ENCODE measurements at places on chromosomes 6 and 20.

DNA sequence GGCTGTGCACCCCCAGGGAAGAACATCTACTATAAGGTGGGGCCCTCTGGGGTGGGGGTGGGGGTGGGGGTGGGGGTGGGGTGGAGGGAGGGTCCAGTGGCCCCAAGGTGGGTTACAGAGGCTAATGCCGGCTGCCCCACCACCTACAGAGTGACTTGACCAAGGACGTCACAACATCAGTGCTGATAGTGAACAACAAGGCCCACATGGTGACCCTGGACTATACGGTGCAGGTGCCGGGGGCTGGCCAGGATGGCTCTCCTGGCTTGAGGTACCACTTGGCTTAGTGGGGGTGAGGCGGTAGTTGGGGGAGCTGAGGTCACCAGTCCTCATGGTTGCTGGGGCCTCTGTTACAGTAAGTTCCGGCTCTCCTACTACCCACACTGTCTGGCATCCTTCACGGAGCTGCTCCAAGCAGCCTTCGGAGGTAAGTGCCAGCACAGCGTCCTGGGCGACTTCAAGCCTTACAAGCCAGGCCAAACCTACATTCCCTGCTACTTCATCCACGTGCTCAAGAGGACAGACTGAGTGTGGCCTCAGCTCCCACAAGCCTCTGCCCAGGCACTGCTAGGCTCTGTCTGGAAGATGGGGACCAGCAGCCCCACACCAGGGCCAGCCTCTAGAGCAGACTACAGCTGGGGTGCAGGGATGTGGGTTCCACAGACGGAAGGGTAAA lies 2.8 kb downstream of the GNMT start:
- DNase-seq, result no peak

DNA sequence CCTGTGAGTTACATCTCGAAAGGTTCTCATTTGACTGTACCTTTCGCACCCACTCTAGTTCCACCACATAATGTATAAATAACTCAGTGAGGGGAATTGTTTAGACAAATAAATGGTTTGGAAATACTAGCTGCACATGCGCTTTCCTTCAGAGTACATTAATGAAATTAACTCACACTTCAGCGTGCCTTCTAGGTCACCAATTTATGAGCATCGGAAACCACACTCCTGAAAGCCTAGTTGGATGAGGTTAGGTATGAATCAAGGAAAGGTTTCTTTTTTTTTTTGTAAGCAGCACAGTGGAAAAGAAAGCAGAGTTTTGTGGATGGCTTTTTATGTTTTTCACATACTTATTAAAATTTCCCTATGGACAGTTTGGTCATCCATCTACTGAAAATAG lies 247.8 kb upstream of the TCF21 start:
- DNase-seq, result no peak

- DNase-seq, result no peak
Observed at GRCh38 chr6:81861281-81861680, 108.8 kb upstream of the TENT5A start.

DNA sequence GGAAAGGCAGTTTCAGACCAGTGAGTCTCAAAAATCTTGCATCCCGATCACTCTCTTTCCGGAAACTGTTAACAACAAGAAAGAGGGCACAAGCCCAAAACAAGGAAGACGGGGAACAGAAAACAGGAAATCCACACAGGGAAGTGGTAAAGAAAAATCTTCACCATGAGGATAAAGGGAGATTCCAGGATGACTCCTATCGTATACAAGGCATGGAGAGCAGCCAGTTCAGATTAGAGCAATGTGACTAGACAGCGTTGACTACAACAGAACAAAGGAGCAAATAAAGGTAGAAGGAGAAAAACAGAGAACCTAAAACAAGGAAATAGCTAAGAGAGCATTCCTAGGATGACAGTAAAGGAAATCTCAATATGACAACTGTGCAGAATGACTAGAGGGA lies 26.5 kb downstream of the VNN1 start:
- no peak for DNase-seq

DNA sequence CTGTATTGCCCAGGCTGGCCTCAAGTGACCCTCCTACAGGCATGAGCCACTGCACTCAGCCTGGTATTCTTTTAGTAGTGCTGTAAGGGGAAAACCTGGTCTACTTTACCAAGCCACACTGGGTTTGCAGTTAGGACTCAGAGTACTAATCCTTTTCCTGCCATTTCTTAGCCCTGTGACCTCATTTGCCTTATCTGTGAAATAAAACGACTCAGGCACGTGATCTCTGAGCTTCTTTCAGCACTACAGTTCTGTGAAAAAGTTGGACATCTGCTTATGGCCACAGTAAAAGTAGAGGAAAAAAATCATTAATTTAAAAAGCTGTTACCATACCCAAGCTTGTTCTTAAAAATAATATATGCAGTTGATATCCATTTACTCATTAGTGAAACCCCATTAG lies 1007.5 kb downstream of the KIF16B start:
- no peak for DNase-seq

DNA sequence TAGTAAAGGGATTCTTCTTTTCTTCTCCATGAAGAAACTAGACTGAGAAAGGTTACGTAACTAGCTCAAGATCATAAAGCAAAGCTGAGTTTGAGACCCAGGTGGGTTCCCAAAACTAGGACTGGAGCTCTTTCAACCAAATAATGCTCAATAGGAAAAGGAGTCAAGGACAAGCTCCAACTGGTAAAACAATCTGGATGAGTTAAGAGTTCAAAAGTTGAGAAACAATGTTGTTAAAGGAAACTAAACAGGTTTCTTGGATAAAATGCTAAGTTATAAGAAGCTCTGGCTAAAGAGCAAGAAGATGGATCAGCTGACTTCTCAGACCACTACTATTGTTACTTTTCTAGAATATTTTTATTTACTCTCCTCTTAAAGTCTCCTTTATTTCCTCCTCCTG lies 137.3 kb downstream of the MMS22L start:
- DNase-seq, result no peak

DNA sequence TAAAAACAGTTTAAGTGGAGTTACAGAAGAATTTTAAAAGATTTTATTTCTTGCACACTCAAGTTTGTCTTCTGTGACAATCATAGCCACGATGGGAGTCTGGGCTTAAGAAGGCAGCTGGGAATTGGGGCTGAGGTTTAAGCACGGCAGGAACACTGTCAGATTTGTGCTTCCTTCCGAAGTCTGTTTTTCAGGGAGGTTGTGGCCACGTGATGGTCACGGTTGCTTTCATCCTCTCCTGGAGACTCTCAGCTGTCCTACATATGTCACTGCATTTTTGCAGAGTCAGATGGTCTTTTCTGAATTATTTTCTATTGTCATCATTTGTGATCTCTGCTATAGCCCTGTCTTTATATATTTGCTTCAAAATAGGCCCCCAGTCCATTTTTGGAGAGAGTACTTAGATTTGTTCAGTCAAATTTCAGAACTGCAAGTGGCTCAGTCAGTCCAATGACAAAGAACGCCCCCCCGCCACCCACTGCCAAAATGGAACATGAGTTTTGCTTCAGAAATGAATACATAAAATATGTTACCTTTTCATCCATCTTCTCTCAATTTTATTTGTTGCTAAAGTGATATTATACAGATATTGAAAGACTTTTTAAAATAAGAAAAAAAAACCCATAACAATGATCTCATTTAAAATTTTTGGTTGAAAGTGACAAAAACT lies 111.8 kb upstream of the ZFP64 start:
- no peak for DNase-seq

DNA sequence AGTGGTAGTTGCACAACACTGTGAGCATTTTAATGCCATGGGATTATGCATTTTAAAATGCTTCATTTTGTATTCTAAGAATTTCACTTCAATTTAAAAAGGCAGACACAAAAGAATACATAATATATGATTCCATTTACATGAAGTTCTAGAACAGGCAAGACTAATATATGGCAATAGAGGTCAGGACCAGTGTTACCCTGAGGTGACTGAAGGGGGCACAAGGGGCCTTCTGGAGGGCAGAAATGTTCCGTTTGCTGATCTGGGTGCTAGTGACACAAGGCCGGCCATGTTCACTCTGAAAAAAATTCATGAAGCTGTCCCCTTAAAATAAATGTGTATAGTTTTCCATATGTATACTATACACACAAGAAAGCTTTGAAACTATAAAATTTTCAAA lies 28.5 kb downstream of the TASP1 start:
- no peak for DNase-seq

DNA sequence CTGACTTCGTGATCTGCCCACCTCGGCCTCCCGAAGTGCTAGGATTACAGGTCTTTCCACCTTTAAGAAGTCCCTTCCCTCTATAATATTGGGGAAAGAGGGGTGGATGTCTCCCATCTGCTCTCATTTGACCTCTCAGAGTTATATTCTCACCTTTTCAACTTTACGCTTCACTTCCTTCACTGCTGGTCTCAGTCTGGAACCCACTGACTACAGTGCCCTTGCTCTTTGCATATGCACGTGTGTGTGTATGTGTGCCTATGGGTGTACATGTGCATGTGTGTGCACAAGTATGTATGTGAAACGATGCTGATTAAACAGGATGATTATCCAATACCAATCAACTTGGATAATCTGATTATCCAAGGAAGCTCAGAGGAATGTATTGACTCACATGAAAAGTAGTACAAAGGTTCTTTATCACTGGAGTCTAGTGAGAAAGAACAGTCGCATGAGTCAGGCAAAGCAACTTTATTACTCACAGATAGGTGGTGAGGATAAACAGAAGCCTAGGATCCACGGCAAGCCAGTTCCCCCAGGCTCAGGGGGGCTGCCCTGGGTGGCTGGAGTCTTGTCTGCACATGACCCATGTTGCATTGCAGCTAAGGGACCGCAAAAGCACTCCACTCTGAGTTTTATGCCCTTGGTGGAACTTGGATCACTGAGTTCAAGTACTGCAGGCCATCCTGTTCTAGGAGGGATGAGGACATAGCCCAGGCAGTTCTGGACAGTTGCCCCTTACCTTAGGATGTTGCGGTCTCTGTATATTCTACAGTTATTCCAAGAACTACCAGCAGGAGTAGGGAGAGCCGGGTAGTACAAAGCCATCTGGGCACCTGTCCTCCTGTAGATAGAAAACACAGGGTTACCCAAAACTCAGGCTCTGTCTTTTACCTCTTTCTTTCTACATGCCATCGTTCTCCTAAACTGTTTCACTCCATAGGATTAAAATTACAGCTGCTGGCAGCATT lies 50.9 kb downstream of the SNRNP48 start:
- DNase-seq, result no peak

DNA sequence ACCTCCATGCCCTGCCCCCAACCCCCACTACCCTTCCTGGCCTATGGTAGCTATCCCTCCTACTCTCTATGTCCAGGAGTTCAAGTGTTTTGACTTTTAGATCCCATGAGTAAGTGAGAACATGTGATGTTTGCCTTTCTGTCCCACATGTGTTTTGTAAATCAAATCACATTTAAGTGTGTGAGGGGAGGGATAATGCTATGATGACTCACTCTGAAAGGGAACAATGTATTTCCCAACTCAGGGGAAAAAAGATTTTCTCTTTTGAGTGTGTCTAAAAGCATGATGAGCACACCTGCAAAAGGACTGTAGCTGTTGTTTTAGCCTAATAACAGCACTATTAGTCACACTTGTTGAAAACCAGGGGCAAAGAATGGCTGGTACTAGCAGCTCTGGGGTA lies 193.7 kb downstream of the GJA10 start:
- DNase-seq, result no peak

- DNase-seq, result no peak
Observed at GRCh38 chr6:41970436-41970846, 28.8 kb upstream of the CCND3 start.

GRCh38 chr6:18047406-18047805 lies 60.0 kb upstream of the KIF13A start:
- DNase-seq, result no peak

GRCh38 chr6:24599179-24599578 lies 46.8 kb downstream of the KIAA0319 start:
- DNase-seq, result no peak

DNA sequence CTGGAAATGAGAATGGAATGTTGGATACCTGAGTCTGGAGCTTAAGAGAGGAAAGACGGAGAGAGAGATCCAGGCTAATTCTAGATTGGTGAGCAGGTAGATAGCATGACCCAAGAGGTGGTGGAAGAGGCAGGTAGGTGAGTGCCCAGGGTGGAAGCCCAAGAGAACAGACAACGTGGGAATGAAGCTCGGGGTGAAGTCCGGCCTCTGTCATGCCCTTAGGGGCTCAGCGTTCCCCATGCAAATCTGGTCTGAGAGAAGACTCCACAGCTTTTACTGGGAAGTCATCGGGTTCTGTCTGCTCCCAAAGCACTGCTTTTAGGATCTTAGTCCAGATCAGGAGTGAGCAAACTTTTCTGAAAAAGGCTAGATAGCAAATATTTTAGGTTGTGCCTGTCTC lies 3.6 kb downstream of the NELFCD start:
- no peak for DNase-seq

- no peak for DNase-seq
Observed at GRCh38 chr20:63956664-63957003, 418 bp upstream of the UCKL1 start.

GRCh38 chr6:98944598-98945081 lies 3.1 kb downstream of the FBXL4 start:
- no peak for DNase-seq

- peak; percentile 30 for DNase-seq
Observed at GRCh38 chr20:3000852-3001523, 42.4 kb upstream of the GNRH2 start.

DNA sequence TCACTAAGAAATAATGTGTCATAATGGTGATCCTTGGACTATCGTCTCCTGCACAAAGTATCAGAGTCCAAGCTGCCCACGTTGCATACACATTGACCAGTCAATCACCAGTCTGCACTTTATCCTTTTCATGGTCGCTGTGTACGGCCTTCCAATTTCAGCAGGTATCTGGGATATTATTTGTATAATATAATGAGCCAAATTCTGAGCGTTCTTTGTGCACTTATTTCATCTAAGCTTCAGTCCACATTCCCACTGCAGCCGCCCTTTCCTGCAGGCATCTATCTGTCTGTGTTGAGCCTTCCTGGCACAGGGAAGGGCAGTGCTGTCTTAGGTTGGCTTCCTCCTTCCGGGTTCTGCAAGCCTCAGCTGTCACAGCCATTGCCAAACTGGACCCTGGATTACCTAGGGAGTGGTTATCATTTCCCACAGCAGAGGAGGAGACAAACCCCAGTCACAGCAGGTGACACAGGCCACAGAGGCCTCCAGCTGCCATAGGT lies 174.3 kb downstream of the TTLL2 start:
- DNase-seq, result no peak

DNA sequence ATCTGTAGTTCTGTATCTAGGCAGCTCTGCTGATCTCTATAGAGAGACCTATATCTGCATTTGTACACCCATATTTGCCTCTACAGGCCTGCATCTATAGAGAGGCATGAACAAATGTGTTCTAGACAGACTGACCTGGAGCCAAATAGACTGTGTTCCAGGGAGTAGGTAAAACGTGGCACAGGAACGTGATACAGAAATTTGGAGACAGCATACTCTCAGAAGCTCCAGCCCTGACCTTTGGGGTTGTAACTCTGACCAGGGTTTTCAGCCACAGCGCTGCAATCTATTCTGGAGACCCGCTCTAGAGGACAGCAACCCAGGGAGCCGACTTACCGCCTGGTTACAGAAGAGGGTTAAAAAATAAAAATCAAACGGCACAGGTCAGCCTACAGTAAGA lies 983 bp downstream of the RBBP9 start:
- DNase-seq, result no peak

All from neuronal stem cell (in vitro differentiated cells).